ENCODE measurements at places on chromosomes 7 and 10.

DNA sequence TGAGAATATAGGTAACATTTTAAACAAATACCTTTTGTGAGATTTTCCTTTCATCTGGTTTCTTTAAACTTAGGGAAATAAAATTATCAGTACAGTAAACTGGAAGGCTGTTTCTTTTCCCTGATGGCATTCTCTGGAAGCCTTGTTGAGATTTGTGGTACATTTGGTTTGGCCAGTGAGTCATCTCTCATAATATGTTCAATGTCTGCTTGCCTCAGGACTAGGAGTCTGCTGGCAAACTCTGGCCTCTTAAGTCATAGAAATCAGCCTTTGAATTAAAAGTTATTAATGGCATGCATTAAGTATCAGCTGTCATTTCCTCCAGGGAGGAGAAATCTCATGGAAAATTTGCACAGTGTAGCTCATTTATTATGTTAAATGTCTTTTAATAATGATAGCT, 316.6 kb upstream of the KIAA1217 start:
- DNase-seq = no peak

DNA sequence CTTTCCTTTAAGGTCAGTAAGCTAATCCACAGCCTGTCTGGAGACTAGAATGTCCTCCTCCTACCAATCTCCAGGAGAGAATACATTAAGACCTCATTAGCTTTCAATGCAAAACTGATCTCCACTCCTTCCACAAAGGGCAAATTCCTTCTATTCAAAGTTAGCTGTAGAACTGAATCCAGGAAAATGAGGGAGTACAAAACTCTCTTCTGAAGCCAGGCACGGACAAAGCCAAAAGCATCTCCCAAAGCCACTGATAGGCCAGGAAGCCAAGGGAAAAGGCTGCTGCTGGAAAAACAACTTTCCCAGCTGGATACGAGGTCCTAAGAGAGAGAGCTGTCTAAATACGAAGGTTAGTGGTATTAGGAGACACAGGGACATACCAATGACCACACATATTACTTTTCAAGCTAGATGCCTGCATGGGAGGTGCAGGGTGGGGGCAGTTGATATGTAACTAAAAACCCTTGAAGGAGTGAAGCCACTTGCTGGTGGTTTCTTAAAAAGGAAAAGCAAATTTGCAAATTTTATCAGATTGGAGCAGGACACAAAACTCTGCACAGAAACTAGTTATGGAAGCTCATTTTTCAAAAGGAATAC, 43.6 kb downstream of the MKX start:
- DNase-seq = no peak

GRCh38 chr10:81873231-81873931, 1.6 kb upstream of the NRG3 start:
- no peak for DNase-seq

DNA sequence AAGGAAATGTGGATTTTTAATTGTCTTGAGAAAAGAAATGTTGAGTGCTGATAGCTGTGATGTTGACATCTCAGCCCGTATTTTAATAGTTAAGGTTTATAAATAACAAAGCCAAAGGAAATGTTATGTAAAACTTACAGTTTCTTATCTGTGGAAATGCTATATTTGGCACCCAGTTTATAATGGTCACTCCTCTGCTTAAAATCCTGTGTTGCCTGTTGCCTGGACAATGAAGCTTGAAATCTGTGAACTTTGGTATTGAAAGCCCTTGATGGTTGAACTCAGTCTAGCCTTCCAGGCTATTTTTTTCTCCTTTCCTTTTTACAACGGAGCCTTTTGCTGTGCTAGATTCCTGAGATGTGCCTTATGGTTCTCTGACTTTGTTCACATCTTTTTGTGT, 46.5 kb downstream of the MCU start:
- no peak for DNase-seq

DNA sequence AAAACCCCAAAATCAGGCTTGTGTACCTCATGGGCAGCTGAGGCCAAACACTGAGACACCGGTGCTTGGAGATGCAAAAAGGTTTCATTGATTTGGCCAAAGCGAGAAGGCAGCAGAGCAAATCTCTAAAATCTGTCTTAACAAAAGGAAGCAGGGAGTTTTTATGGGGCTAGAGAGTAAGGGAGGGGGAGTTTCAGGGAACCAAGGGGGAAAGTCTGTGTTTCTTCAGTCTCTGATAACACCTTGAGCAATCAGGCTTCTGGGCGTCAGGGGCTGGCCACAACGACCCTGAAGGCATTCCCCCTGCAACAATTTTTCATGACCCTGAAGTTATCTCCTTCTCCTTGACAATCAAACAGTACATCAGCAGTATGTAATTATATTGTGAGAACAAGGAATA, 2.7 kb upstream of the ZNF786 start:
- DNase-seq = no peak

- DNase-seq = no peak
Measured at GRCh38 chr10:127374901-127375300, 174.2 kb upstream of the NPS start.

- DNase-seq = no peak
Measured at GRCh38 chr10:78472551-78472890, 438.9 kb downstream of the RPS24 start.

All from T-helper 22 cell (primary cell).